Heart right ventricle (tissue), 16 donors: ENCODE measurements at places on chromosomes 4 and X.

GRCh38 chrX:122625821-122626220 lies 558.3 kb upstream of the GRIA3 start:
- DNase-seq = no peak

DNA sequence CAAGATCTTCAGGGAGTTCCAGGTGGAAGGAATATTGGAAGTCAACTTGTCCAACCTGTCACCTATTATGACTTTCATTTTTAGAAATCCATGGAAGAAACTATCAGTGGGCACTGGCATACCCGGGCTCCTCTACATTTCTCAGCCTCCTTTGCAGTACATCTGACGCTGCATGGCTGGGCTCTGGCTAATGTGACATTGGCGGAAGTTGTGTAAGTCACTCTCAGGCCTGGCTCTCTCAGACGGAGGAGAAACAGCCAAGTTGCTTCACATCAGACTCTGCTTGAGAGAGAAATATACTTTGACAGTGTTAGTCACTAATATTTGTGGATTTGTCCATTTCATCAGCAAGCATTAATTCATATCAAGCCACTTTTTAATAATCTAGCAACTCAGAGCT lies 4.5 kb downstream of the DCHS2 start:
- no peak for DNase-seq

- DNase-seq = no peak
Measured at GRCh38 chr4:75924309-75924827, 16.4 kb downstream of the NAAA start.

GRCh38 chr4:168540086-168540485 lies 43.2 kb downstream of the PALLD start:
- no peak for DNase-seq

DNA sequence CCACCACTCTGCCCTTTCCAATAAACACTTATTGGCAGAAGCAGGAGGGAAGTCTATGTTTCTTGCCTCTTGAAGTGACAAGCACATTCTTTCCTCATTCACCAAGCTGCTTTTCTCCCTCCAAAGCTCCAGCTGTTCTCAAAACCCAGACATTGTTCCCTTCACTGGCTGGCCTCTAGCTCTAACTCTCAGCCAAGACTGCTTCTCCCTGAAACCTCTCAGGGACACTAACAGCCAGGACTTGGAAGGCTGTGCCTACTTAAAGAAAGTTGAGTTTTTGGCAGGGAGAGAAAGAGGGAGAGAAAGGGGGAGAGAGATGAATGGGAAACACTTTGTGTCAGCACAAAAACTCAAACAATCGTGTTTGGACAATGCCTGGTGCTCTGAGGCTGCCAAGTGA lies 99.5 kb downstream of the COX18 start:
- DNase-seq = no peak

DNA sequence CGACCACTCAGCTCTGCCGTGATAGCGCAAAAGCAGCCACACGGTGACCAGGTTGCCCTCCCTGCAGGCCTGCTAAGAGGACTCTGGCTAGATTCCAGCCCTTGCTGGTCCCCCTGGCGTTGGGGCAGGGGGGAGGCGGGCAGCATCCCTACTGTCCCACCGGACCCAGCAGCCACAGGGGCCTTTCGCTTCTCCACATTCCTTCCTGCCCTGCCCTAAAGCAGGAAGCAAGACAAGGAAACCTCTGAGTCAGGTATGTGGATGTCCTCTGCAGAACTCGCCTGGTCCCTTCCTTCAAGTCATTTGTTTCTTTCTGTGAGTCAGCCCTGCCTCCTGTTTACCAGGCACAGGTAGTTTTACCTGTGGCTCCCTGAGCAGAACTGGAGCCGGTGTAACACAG lies 60.2 kb upstream of the CLDN34 start:
- no peak for DNase-seq

DNA sequence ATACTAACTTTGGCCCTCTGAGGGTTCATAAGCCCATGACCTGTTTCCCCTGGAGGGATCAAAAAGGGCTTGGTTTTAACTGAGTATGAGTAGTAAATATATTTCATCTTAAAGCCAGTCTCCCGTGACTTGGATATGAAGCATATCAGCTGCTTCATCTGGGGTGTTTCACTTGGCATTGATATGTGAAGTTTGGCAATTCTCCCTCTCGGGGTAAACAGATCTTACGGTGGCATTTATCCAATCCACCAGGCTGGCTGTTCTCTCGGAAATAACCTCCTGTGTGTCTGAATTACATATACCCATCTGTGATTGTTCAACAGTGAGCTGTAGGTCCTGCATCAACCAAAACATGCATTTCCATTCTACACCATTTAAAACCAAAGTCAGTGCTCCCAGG lies 130.7 kb downstream of the ADAM29 start:
- DNase-seq = no peak
